Left hindlimb (tissue), 1 donor: ENCODE measurements at places on chromosomes 7 and 10.

DNA sequence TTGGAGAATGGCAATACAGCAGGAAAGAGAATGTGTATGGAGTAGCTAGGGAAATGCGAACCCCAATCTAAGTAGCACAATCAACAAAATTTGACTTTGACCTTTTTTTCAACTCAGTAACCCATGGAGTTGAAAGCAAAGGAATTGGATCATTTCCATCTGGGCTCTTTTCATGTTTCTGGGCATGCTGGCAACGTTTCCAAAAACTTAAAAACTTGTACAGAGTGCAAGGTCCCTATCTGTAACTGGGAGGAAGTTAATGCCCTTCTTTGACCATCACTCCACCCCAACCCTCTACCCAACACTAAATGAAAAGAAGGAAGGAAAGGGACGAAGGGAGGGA lies 1.3 kb upstream of the HIBADH start:
- no peak for DNase-seq

DNA sequence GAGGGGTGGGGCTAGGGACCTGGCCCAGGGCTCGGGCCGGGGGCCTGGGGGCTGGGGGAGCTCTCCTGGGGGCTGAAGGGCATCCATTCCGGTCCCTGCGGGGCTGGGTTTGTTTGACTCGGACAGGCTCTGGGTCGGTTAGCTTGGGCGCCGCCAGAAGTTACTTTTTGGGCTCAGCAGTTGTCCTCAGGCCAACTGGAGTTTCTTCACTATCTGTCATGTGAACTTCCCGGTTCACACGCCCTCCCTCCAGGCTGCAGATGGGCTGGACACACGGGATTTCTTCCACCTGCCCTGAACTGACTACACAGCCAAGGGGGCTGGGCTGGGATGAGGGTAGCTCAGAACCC lies 3.8 kb downstream of the SLC4A2 start:
- DNase-seq = no peak

DNA sequence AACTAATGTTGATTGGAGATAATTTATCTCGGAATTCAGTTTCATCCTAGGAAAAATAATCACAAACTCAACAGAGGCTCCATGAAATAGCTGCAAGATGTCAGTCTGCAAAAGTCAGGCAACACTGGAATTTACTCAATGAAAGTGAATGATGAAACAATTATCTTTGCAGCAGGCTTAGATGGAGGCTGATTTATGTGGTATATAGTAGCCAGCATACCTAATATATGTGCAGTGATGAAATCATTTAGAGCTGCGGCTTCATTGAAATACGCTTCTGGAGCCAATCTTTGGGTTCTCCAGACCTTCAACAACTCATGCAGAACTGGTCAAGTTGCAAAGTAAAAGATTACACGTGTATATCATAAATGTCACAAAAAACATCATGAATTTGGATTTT lies 113.3 kb downstream of the ITGA8 start:
- DNase-seq = no peak

DNA sequence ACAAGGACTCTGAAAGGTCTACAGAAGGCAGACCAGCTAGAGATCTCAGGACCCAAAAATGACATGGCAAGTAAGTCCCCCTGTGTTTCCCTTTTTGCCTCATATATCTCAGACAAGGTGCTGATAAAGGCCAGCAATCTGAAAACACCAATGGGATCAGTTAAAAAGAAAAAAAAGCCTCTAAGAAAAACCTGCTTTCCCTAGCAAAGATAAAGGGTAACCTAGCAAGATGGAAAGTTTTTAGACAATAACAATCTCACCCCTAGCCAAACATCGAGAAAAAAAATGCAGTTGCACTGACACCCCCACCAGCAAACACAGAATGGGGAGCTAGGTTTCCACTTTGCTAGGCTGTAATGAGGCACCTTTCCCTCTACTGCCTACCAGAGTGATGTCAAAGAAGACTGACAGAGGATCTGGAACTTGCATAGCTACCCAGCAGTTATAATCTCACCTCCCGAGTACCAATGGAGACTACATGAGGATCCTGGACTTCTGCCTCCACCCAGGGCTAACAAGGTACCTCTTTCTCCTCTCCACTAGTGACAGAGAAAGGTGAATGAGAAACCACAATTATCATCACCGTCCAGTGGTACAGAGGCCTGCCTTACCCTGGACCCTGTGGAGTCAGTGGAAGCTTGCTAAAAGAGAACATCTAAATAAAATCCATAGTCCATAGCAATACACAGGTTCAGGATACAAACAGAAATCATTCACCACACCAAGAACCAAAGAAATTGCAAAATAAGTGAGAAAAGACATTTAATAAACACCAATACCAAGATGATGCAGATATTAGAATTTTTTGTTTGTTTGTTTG lies 240.8 kb downstream of the ARHGAP12 start:
- DNase-seq = no peak

DNA sequence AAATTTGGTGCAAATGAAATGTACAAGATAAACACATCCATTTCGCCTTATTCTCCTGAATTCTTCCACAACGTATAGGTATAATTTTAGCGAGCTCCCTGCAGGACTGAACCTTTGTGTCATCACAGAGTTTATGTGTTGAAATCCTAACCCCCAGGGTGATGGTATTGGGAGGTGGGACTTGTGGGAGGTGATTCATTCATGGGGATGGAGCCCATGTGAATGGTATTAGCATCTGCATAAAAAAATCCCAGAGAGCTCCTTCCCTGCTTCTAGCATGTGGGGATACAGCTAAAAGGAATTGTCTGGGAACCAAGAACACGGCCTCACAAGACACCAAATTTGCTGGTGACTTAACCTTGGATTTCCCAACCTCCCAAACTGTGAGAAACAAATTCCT lies 741.4 kb upstream of the VSTM2A start:
- DNase-seq = no peak

DNA sequence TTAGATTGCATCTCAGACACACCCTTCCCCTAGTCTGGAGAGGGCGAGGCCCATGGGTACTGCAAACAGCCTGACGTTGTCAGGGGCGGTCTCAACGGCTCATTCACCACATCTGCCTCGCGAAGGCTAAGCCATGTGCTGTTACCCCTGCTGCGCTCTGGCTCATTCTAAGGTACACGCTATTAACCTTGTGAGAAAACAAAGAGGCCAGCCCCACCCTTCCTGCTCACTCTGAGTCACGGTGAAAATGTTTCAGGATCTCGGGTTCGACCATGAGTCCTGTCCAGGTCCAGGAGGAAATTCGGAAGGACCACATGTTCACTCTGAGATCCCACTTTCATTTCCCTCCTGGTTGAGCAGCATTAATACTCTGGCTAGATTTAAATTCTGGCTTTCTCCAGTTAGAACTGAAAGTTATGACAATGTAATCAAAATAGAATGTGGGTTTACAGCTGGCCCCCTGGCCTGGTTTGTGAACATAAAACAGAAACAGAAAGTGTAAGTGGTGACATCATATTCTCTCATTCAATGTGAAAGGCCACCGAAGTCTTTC lies 55.2 kb downstream of the EGFR start:
- no peak for DNase-seq

GRCh38 chr10:86301971-86302370 lies 64.6 kb downstream of the GRID1 start:
- DNase-seq = no peak
